Stomach (tissue), 19 donors: ENCODE measurements at places on chromosomes 1 and 21. TPM values are rescaled to one million over a fixed set of nuclear protein-coding genes. Genes with fewer than 3 reads are reported as not detected.

GRCh38 chr1:229258031-229258756 lies 12.7 kb upstream of the RAB4A start:
- peak; percentile 71 for DNase-seq

DNA sequence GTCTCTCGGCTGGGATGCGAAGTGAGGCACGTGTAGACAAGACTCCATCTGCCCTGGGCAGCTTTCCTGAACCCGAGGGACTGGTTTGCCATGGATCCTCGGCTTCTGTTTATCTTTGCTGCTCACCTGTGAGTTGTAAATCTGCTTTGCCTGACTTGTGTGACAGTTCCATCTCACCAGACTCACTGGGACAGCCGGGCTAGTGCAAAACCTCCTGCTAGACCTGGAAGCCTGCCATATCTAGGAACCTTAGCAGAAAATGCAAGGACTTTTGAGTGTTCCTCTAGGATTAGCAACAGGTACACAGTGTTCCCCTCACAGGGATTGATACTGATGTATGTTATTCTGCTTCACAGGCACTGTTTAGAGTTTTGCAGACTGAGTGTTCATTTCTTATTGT lies 218.6 kb downstream of the URB2 start:
- peak; percentile 20 for DNase-seq

GRCh38 chr1:43005460-43006361 lies 47.0 kb upstream of the SLC2A1 start:
- no peak for DNase-seq

GRCh38 chr1:42941640-42942330 lies 16.9 kb downstream of the SLC2A1 start:
- DNase-seq: peak; percentile 83

SLC44A5 gene
- not detected for total RNA-seq

- no peak for DNase-seq
Measured at GRCh38 chr1:102588536-102588935, 519.8 kb downstream of the COL11A1 start.

DNA sequence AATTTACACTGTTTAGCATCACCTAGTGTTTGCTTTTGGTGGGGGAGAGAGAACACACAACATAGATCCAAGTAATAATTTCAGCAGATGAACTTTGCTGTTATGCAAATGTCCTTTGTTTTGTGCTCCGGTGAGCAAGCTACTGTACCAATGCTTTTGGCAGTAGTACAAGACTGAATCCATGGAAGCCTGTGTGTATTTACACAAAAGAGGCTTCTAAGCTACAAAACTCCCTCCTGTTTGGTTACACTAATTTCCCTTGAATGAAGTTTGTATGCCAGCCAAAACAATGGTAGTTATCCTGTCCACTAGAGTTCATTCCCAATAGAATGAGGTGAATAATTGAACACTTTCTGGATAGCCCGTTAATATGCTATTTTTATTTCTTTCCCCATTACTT lies 320.5 kb downstream of the KCTD3 start:
- DNase-seq: peak; percentile 11

GRCh38 chr1:36183309-36183856 lies 27.4 kb downstream of the MAP7D1 start:
- DNase-seq: peak; percentile 69

DNA sequence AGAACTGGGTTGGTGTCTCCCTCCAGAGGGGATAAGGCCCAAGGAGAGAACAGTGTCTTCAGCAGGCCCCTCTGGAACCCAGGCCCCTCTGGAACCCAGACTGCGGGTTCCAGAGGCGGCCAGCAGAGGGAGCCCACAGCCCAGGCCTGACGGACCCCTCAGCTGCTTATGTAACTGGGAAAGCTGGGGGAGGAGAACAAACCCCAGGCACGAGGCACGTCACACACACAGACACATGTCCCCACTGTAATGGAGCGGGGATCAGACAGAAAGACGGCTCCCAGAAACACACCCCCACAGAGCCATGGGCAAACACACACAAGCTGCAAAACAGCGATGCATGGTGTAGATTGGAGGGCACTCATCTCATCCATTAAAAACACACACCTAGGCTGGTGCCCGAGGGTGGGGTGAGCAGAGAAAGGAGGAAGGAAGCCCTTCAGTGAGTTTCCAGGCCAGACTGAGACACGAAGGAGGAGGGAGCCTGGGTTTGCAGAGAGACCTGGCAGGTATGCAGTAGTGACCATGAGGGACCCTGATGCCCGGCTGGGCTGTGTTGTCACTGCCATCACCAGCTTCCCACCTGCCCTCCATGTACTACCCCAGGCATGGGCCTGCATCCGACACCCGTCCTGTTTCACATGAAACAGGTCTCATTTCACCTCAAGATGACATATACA lies 2.8 kb upstream of the IGSF8 start:
- peak; percentile 80 for DNase-seq

GRCh38 chr1:37999430-38000232 lies 5.7 kb downstream of the FHL3 start:
- peak; percentile 85 for DNase-seq

DNA sequence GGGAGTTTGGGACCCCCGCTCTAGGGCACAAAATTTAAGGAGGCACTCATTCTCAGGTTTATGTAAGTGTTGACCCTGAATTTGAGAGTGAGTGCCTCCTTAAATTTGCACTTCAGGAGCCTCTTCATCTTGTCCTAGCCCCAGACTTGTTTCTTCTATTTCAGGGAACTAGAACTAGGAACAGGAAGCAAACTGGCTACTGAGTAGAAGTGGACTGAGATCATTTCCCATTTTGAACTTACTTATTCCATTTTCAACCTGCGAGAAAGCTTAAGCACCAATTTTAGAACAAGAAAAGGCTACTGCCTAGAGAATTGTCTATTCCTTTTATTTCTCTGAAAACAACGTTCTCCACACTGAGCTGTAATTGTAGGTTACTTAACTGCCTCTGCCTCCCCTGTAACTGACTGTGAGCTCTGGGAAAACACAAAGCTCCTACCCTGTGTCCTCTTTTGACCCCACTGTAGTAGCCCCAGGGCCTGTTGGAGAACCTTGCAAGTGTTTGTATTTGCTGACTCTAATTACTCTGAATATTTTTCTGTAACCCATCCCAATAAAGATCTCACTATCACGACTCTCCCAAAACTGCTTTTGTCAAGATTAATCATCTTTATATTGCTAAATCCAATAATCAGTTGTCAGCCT lies 2.5 kb downstream of the PPT1 start:
- DNase-seq: no peak

RPTN gene
- not detected for total RNA-seq

AGPAT3 gene
- total RNA-seq: 41.5 TPM
